ENCODE measurements at places on chromosomes 4 and X.

- no peak for DNase-seq
Measured at GRCh38 chrX:108736509-108737479, at the start of gene IRS4. Gene IRS4, minus strand, starts transcription at chrX:108736563.

DNA sequence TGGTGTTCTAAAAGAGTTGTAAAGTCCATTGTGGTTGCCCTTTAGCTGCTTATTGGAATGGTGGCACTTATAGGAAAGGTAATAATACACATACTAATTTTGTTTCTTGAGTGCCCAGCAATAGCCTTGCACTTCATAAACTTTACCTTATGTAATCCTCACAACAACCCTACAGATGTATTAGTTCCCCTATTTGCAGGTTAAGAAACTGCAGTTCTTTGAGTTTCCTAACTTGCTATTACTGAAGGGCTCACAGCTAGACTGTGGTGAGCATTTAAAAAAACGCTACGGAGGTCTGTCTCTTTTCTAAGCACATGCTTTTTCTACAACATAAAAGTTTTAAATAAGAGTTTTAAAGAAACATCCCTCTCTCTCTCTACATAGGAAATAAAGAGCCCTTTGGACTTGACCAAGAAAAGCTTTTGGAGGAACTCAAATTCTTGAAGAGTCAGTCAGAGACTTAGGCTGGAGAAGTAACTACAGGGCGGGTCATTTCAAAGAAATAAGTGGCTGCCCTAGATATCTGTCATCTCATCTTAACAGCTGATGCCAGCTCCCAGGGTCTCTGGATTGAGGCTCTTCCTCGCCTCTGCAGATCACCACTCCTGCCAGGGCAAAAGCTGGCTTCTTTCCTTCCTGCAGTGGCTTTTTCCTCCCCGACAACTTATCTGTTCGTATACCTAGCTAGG lies 42.0 kb upstream of the FBXW7 start:
- DNase-seq, result no peak

- no peak for DNase-seq
Measured at GRCh38 chr4:144873226-144873990, 224.6 kb downstream of the ANAPC10 start.

GRCh38 chr4:149884529-149885181 lies 69.0 kb upstream of the IQCM start:
- DNase-seq, result no peak

DNA sequence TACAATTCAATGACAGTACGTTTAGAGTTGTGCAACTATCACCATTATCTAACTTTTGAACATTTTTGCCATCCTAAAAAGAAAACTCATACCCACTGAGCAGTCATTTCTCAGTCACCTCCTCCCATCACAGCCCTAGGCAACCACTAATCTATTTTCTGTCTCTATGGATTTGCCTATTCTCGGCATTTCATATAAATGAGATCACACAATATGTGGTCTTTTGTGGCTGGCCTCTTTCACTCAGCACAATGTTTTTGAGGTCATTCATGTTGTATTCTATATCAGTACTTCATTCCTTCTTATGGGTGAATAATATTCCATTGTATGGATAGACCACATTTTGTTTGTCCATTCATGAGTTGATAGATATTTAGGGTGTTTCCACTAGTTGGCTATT lies 103.0 kb downstream of the PPEF1 start:
- no peak for DNase-seq

- DNase-seq, result no peak
Measured at GRCh38 chrX:153723351-153724251, 586 bp downstream of the BCAP31 start.

GRCh38 chrX:54248309-54248708 lies 65.3 kb upstream of the FAM120C start:
- DNase-seq, result no peak

GRCh38 chr4:24582235-24582832 lies 2.0 kb downstream of the DHX15 start:
- DNase-seq, result no peak

GRCh38 chrX:112774651-112775293 lies 65.9 kb downstream of the AMOT start:
- no peak for DNase-seq

- no peak for DNase-seq
Measured at GRCh38 chr4:105399532-105400161, 74.2 kb downstream of the PPA2 start.

- no peak for DNase-seq
Measured at GRCh38 chr4:137417676-137418075, 114.6 kb downstream of the PCDH18 start.

DNA sequence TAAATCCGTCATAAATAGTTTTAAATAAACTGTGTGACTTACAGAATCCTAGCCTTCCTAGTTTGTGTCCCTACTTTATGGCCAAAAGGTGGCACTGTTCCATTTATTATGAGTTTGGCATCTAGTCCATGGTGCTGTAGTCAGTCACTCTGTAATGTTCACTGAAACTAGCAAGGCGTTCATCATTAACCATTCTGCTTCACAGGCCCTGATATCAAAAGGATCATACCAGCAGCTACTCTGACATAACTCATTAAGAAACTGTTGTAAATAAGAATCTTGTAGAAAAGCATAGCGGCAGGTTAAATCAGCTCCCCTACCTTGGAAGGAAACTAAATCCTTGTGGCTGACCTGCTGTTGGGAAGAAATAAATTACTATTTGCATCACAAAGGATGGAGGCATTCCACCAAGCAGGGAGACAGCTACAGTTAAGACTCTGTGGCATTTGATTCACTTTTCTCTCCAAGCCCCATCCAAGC lies 919.6 kb upstream of the DIAPH2 start:
- DNase-seq, result no peak

DNA sequence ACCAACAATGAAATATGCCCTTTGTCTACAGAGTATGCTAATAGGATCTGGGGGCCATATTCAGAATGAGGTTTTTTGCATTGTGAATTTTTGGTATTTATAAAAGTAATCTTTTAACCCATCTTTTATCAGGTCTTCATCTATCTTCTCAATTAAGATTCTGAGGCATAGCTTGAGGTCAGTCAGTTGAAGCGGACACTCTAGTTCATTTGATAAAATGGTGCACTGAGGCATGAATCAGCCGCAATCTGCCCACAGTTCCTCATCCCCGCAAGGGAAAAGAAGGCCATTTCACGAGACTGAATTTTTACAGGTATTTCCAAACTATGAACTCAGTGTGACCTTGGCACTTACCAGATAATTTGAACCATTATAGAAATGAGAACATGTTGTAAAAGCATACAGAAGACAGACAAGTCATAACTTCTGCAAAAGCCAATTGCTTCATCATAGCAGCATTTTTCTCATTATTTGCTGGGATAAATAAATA lies 19.3 kb upstream of the VCX2 start:
- no peak for DNase-seq

DNA sequence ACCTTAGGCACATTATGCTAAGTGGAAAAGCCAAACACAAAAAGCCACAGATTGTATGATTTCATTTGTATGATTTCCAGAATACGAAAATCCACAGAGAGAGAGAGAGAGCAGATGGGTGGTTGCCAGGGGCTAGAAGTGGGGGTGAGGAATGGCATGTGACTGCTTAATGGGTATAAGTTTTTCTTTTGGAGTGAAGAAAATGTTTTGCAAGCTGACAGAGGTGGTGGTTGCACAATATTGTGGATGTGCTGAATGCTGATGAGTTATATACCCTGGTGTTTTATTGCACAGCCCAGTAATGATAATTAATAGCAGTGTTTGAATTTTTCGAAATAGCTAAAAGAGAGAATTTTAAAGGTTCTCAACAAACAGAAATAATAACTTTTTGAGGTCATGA lies 386.1 kb upstream of the HS3ST1 start:
- no peak for DNase-seq

- DNase-seq, result peak; percentile 80
Measured at GRCh38 chr4:4843635-4844291, 15.7 kb upstream of the MSX1 start.

- DNase-seq, result no peak
Measured at GRCh38 chr4:3179126-3179706, 69.7 kb upstream of the MSANTD1 start.

DNA sequence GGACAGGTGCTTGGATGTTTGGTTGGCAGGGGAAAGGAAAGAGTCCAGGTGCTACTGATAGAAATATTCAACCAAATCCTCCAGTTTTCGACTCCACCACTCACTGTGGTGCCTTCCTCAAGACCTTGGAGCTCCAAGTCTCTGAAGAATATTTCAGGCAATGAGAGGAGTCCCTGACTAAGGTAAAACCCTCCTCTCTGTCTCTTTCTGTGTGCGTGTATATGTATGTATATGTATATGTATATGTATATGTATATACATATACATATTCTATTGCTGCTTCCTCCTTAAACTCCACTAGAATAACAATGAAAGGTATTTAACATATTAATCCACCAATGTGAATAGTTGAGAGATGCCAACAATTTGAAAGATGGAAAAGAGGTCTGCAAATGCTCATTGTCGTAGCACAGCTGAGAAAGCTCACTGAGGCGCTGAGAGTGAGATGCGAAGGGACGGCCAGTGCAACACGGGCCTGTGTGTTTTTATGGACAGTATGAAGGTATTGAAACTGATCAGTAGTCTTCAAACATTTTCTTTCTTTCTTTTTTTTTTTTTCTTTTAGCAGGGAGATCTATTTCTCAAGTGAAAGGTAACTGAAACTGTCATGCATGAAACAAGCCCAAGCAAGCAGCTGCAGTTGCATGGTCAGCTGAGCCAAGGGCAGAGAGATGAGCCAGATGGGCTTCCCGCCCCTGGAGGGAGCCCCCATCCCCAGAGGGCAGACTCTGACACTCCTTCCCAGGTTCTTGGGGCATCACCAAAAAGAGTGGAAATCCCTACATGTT lies 41.1 kb upstream of the HS3ST1 start:
- DNase-seq, result no peak

DNA sequence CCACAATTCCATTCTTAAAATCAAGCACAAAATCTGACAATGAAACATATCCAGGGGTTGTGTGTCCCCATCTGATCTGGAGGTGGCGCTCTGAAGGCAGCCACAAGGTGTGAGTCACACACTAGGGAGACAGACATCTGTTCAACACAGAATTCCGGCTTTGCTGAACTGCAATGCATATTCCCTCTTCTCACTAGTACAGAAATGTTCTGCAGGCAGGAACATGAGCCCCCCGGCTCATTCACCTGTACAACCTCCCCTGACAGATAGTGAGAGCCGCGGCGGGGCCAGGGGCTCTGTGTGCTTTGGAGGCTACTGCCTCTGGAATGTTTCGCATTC lies 41.9 kb downstream of the WDR1 start:
- DNase-seq, result no peak

- DNase-seq, result no peak
Measured at GRCh38 chr4:37537484-37537883, 148.7 kb downstream of the RELL1 start.

GRCh38 chrX:42096265-42096920 lies 173.0 kb upstream of the CASK start:
- no peak for DNase-seq

- no peak for DNase-seq
Measured at GRCh38 chr4:71355045-71355444, 16.2 kb downstream of the SLC4A4 start.

DNA sequence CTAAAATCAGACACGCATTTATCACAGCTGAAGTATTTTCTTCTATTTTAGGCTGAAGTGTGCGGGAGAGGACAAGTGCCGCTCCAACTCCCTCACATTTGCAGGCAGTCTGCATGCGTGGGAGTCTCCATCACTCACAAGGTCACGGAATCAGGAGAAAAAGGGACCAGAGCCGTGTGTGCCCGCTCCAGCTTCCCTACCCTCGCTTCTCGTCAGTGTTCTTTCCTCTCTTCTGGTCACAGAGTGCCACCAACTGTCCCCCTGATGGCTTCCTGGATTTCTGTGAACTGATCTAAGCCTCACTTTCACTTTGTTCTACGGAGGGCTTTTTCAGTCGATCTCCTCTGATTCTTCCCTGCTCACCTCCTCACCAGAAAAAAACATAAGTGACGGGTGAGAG lies 407.4 kb upstream of the AADAT start:
- no peak for DNase-seq

- peak; percentile 61 for DNase-seq
Measured at GRCh38 chr4:184383497-184384055, 90.8 kb downstream of the IRF2 start.

DNA sequence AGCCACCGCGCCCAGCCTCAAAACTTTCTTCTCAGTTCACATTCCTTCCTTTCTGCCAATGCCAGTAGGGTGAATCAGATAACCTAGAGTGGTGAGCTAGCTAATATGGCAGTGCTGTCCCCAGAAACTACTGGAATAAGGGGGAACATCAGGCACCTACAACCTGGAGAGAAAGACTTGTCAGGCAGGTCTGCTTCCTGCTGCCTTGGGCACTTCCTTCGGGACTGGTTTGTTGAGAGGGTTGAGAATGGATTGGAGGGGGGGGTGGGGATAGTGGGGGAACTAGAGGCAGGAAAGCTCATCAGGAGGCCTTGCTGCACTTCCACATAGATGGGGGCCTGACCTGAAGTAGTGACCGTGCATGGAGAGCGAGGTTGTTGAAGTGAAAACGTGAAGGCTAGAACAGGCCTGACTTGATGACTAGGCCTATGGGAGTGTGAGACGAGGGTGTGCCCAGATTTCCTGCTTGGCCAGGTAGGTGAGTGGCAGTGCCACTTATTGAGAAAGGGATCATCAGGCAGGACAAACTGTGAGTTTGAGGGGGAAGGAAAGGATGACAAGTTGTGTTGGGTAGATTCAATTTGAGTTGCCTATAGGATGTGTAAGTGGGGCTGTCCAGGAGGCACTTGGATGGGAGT lies 33.4 kb downstream of the SLC25A5 start:
- no peak for DNase-seq

DNA sequence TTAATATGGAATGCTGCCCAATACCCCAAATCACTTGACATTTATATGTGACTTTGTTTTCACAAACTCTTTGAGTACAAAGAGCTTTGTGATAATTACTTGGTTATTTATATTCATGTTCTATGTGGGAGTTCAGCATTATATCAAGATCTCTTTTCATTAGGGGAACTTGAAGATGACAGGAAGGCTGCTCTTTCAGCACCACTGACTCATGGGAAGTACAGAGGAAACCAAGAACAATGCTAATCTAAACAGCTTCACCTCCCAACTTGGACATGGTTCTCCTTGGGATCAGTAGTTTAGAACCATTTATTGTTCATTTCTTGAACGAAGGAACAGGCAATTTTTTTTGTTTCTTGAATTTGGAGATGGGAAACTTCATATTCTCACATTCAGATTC lies 184.0 kb upstream of the AFF2 start:
- DNase-seq, result no peak

DNA sequence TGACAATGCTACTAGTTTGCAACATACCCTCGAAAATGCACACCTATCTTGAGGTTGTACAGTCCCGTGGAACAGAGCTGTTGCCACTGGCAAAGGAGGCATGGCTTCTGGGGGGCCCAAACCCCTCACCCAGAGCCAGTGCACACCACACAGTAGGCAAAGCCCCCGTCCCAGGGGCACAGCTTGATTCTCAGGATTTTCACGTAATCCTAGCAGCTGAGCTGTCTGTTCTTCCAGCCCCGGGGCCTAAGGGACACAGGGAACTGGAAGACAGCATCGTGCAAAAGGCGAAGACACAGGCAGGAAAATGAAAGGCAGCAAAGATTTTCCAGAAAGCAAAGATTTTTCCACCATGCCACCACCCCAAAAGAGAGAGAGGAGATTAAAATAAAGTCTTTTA lies 77.2 kb downstream of the JAKMIP1 start:
- no peak for DNase-seq

All from lower leg skin (tissue), 4 donors.